ENCODE measurements at places on chromosomes 7 and 10. TPM values are rescaled to one million over a fixed set of nuclear protein-coding genes. Genes with fewer than 3 reads are reported as not detected.

DNA sequence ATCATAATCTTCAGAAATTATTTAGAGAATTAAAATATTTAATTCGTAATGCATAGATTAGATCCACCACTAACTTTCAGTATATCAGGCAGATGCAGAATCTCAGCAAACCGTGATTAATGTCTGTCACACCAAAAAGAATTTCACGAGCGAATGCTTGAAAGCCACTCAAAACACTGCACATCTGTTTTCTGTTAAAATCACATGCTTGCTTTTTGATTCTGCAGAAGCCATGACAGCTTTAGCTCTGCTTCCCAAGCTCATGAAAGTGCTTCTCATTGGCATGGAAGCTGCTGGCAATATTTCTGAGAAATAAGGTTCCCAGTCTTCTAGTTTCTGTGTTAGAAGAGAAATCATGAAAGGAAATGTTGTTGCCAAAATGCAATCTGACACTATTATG is 837.8 kb upstream of the LRRN3 start:
- H3K4me1 ChIP-seq, result no peaks in the 10 kb centered on the region
- H3K36me3 ChIP-seq, result no peaks in the 10 kb centered on the region

- DNase-seq, result no peak
- H3K4me3 ChIP-seq, result no peak overlapping the region
- no peaks in the 10 kb centered on the region for H3K27me3 ChIP-seq
- no peaks in the 10 kb centered on the region for H3K4me1 ChIP-seq
- no peak overlapping the region for H3K27ac ChIP-seq
- peaks cover 14% of the 10 kb centered on the region for H3K36me3 ChIP-seq
Observed at GRCh38 chr7:8221567-8221966, 40.4 kb downstream of the ICA1 start.

DNA sequence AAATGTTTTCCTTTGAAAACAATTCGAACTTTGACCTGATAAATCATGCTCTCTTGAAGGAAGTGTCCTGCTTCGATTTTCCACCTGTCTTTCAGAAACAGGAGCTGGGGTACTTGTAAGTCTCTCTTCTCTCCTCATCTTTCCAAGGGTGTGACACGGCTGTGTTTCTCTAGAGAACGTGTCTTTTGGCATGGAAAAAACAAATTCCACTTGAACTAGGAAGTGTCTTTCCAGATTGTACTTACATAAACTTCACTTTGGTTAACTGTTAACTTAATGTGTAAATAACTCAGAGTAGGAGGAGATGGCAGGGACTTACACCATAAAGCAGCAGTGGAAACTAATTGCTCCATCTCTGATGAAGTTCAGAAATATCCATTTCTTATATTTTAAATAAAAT is 4.2 kb upstream of the CALCR start:
- peak overlapping the region; percentile 36 for H3K4me3 ChIP-seq
- H3K36me3 ChIP-seq, result peaks cover 6% of the 10 kb centered on the region
- no peak for DNase-seq
- peak overlapping the region; percentile 71 for H3K27ac ChIP-seq
- peaks cover 39% of the 10 kb centered on the region for H3K27me3 ChIP-seq

EPDR1 gene
- total RNA-seq, result 60.5 TPM

CAV2 gene
- 76.4 TPM for total RNA-seq

DNA sequence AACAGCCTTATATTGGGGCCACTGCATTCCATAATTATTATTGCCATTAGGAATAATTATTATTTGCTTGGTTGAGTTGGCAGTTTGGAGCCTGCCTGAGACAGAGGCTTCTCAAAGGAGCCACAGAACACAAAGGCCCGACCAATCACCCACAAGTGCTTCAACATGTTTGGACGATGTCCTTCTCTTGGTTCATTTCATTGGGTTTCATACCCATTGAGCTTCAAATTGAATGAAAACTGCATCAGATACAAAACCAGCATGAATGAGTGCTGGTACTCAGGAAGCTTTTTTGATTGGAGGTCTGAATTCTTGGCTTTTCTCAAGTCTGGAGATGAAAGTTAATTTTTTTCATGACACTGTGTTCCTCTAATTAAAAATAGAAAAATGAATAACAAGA is 168.3 kb downstream of the CREB5 start:
- no peak overlapping the region for H3K27ac ChIP-seq
- H3K27me3 ChIP-seq, result peaks cover 26% of the 10 kb centered on the region

DNA sequence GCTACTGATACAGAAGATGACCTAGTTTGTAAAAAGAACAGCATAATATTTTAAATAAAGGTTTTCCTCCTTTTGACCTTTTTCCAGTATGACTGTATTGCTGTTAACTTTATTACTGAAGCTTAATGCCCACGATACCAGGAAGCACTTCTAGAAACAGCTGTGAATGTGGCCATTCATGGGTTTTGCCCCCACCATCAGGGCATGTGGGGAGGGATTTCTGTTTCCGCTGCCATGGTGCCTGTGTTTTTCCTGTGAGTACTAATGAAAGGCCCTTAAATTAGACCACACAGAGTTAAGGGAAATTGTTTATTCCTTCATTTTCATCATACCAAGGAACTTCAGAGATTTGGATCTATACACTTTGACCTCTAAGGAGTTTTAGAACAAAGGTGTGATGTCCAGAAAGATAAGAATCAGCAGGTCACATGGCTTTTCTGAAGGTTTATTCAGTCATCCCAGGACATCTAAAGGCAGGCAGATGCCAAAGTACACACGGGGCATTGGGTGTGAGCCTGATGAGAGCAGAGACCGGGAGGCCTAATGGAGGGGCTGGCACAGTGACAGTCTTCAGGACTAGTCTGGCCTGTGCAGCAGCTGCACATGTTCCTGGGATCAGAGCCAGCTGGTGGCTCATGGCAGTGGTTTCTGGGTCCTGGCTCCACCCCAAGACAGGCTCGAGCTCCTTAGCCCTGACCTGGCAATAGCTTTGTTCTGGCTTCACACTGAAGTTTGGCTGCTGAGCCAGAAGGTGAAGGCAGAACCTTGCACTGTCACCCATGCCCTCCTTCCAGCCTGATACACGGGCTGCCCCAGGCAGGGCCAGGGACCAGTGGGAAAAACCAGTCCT is 190.9 kb downstream of the REEP3 start:
- H3K27ac ChIP-seq, result peak overlapping the region; percentile 73
- H3K4me1 ChIP-seq, result peaks cover 63% of the 10 kb centered on the region
- H3K27me3 ChIP-seq, result no peaks in the 10 kb centered on the region
- H3K36me3 ChIP-seq, result peaks cover 23% of the 10 kb centered on the region
- H3K4me3 ChIP-seq, result no peak overlapping the region

- H3K4me1 ChIP-seq, result peaks cover 9% of the 10 kb centered on the region
- no peaks in the 10 kb centered on the region for H3K36me3 ChIP-seq
- DNase-seq, result no peak
- H3K4me3 ChIP-seq, result peak overlapping the region; percentile 22
- H3K27ac ChIP-seq, result peak overlapping the region; percentile 76
Observed at GRCh38 chr10:111129363-111129762, 52.5 kb downstream of the ADRA2A start.

CALCR gene
- total RNA-seq, result not detected

NRAP gene
- total RNA-seq, result not detected

DNA sequence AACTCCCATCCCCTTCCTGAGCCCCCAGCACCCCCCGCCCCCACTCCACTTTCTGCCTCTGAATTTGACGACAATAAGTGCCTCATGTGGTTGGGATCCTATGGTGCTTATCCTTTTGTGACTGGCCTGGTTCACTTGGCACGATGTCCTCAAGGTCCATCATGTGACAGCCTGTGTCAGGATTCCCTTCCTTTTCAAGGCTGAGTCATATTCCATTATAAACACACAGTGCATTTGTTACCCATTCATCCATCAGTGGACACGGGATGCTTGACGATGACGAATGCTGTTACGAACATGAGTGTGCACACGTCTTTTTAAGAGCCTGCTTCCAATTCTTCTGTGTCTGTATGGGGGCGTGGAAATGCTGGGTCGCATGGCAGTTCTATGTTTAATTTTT is 26.7 kb downstream of the SHH start:
- no peak for DNase-seq
- H3K27ac ChIP-seq, result no peak overlapping the region
- no peak overlapping the region for H3K4me3 ChIP-seq
- H3K36me3 ChIP-seq, result peaks cover 31% of the 10 kb centered on the region
- H3K27me3 ChIP-seq, result peaks cover 13% of the 10 kb centered on the region

DNA sequence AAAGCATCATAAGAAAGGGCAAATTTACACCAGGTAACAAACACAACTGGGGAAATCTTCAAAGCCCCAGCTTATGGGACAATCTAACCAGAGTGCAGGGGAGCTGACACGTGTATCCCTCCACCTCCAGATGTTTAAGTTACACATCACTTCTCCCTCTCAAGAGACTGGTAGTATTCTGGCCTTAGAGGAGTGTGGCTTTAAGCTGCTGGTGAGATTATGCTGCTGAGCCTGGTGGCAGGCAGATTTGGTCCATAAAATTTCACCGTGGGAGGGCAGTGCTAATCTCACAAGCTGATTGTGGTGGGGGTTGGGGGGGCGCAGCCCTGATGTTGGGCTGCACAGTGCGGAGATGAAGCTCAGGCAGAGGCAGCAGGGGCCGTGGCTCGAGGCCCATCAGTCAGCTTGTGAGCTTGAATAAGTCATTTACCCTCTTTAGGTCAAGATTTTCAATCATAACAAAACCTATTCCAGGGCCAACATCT is 431.0 kb upstream of the GALNT17 start:
- peaks cover 6% of the 10 kb centered on the region for H3K27me3 ChIP-seq
- no peaks in the 10 kb centered on the region for H3K4me1 ChIP-seq
- H3K4me3 ChIP-seq, result no peak overlapping the region
- H3K27ac ChIP-seq, result no peak overlapping the region
- H3K36me3 ChIP-seq, result no peaks in the 10 kb centered on the region

CCDC6 gene
- total RNA-seq, result 111 TPM

GRCh38 chr7:34277016-34277802 is 371.9 kb downstream of the BMPER start:
- no peaks in the 10 kb centered on the region for H3K4me1 ChIP-seq
- H3K4me3 ChIP-seq, result no peak overlapping the region
- no peaks in the 10 kb centered on the region for H3K27me3 ChIP-seq
- DNase-seq, result no peak

- no peak overlapping the region for H3K4me3 ChIP-seq
- H3K27ac ChIP-seq, result no peak overlapping the region
- no peak for DNase-seq
- no peaks in the 10 kb centered on the region for H3K4me1 ChIP-seq
- no peaks in the 10 kb centered on the region for H3K36me3 ChIP-seq
Observed at GRCh38 chr7:11217848-11218565, 244.3 kb downstream of the PHF14 start.

- H3K4me3 ChIP-seq, result no peak overlapping the region
- no peaks in the 10 kb centered on the region for H3K27me3 ChIP-seq
- no peak overlapping the region for H3K27ac ChIP-seq
- no peaks in the 10 kb centered on the region for H3K36me3 ChIP-seq
Observed at GRCh38 chr7:159210581-159211235, 66.0 kb upstream of the VIPR2 start.

- H3K4me1 ChIP-seq, result peaks cover 23% of the 10 kb centered on the region
- peaks cover 3% of the 10 kb centered on the region for H3K36me3 ChIP-seq
- no peaks in the 10 kb centered on the region for H3K27me3 ChIP-seq
- no peak overlapping the region for H3K27ac ChIP-seq
- H3K4me3 ChIP-seq, result no peak overlapping the region
Observed at GRCh38 chr7:47816647-47817046, 131.6 kb downstream of the PKD1L1 start.

TAS2R4 gene
- 2.4 TPM for total RNA-seq

DNA sequence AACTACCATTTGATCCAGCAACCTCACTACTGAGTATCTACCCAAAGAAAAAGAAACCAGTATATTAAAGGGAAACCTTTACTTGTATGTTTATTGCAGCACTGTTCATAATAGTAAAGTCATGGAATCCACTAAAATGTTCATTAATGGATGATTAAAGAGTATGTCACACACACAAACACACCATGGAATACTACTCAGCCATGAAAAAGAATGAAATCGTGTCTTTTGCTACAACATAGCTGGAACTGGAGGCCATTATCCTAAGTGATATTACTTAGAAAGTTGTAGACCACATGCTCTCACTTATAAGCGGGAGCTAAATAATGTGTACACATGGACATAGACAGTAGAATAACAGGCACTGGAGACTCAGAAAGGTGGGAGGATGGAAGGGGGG is 203.0 kb upstream of the SLC26A5 start:
- H3K36me3 ChIP-seq, result no peaks in the 10 kb centered on the region
- no peak overlapping the region for H3K4me3 ChIP-seq
- DNase-seq, result no peak
- no peaks in the 10 kb centered on the region for H3K27me3 ChIP-seq

JAKMIP3 gene
- total RNA-seq, result 0.05 TPM

HELLS gene
- 53.5 TPM for total RNA-seq

ANXA8L1 gene
- total RNA-seq, result 0.57 TPM

DNA sequence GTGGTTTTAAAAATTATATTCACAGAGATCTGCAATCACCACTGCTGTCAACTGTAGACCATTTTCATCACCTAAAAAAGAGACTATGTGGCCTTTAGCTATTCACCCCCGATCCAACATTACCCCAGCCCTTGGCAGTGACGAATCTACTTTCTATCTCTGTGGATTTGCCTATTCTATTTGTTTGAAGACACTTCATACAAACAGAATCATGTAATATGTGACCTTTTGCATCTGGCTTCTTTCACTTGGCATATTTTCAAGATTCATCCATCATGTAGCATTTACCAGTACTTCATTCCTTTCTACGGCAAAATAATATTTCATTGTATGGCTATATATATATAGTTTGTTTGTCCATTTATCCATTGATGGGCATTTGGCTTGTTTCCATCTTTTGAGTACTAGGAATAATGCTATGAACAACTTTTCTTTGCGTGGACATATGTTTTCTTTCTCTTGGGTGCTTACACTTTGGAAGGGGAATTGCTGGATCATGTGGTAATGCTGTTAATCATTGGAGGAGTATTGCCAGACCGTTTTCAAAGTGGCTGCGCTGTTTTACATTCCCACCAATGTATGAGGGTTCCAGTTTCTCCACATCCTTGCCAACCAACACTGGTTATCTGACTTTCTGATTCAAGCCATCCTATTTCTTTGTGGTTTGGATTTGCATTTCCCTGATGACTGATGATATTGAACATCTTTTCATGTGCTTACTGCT is 22.3 kb downstream of the ADAMTS14 start:
- H3K27ac ChIP-seq, result no peak overlapping the region
- no peak overlapping the region for H3K4me3 ChIP-seq
- H3K36me3 ChIP-seq, result no peaks in the 10 kb centered on the region
- peaks cover 36% of the 10 kb centered on the region for H3K27me3 ChIP-seq
- no peaks in the 10 kb centered on the region for H3K4me1 ChIP-seq

TFPI2 gene
- 218 TPM for total RNA-seq

DNA sequence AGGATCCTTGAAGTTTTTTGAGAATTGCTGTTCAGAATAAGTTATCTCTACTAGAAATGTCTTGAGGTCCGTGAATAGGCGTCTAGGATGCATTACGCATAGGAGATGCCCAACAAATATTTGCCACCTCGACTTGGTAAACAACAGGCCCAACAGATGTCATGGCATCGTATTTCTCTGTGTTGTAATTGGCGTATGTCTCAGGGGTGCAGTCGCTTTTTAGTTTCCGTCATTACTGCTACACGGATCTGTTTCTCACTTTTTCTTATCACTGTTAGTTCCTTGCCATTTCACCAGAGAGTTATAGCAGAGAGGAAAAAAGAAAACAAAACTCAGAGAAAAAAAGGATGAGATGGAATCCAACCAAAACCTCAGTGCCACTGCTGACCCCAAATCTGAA is 73.0 kb upstream of the SFMBT2 start:
- H3K4me1 ChIP-seq, result no peaks in the 10 kb centered on the region
- no peak for DNase-seq
- peaks cover 53% of the 10 kb centered on the region for H3K27me3 ChIP-seq
- no peak overlapping the region for H3K27ac ChIP-seq

Data from Calu3 (cell line).